ENCODE measurements at places on chromosomes 5 and 9.
A peak's percentile ranks its signal among the peaks of the same experiment; 100 is the strongest.

DNA sequence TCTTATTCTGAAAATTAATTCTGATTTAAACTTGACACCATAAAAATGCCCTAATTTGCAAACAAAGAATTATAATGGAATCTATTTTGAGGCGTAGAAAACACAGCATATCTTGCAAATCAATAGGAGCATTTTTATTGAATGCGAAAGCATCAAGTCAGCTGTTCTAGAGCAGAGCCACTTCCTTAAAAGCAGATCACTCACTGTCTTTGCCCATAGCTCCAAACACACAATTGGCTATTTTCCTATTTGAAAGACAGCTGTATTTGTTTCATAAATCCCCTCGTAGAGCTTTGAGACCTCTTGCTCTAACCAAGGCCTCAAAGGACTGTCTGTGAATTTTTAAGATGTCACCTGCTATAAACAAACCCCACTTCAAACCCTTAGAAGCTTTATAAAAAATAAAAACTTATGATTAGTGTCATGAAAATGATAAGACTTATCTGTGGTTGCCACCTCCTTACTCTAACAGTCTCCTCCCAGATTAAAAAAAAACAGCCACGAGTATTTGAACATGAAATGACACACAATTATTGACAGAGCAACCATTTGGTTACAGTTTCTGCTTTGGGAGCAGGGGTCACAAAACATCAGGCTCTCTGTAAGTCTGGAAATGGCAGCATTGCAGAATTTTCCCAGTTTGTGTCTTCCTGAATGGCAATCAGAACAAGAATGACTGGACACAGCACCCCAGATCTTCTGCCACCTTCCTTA, 75.6 kb upstream of the RASEF start:
- no peak for DNase-seq

- no peak for DNase-seq
These were observed 21.6 kb upstream of the SREK1 start for GRCh38 chr5:66122379-66123034.

GRCh38 chr9:97367729-97368128, 44.2 kb upstream of the TDRD7 start:
- DNase-seq, result no peak

GRCh38 chr9:25702536-25702935, 24.3 kb upstream of the TUSC1 start:
- DNase-seq, result no peak

- no peak for DNase-seq
These were observed 23.5 kb downstream of the AFAP1L1 start for GRCh38 chr5:149294872-149295829.

DNA sequence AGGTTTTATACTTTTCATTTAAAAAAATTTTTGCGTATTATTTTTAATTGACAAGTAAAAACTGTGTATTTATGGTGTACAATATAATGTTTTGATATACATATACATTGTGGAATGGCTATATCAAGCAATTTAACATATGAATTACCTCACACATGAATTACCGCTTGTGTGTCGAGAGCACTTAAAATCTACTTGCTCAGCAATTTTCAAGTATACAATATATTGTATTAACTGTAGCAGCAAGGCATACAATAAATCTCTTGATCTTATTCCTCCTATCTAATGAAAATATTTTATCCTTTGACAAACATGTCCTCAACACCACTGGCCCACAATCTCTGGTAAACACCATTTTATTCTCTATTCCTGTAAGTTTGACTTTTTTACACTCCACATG, 224.4 kb upstream of the CYLC2 start:
- no peak for DNase-seq

GRCh38 chr9:6055216-6055615, 39.8 kb upstream of the RANBP6 start:
- DNase-seq, result peak; percentile 74

- no peak for DNase-seq
These were observed 11.3 kb downstream of the EBF1 start for GRCh38 chr5:159088371-159088770.

DNA sequence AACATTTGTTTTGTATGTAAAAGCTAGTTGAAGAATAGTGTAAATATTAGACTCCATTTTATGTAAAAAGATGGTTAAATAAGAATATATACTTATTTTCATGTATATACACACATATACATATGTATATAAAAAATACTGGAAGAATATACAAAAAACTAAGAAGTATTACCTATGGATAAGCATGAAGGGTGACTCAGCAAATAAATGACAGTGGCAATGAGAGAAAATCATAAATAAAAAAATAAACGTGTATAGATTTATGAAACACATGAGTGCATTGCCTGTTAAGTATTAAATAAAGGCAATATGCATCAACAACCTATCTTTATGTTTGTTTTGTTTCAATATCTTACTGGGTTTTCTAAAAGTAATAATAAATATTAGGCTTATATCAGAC, 435.3 kb downstream of the CYLC2 start:
- no peak for DNase-seq

- DNase-seq, result no peak
These were observed 917.0 kb downstream of the MAT2B start for GRCh38 chr5:164422400-164422799.

- DNase-seq, result no peak
These were observed 284.9 kb upstream of the IRX1 start for GRCh38 chr5:3310541-3311261.

- no peak for DNase-seq
These were observed 16.9 kb downstream of the ZNF618 start for GRCh38 chr9:113892861-113893491.

- DNase-seq, result peak; percentile 64
These were observed 5.5 kb downstream of the PCYOX1L start for GRCh38 chr5:149363358-149363757.

DNA sequence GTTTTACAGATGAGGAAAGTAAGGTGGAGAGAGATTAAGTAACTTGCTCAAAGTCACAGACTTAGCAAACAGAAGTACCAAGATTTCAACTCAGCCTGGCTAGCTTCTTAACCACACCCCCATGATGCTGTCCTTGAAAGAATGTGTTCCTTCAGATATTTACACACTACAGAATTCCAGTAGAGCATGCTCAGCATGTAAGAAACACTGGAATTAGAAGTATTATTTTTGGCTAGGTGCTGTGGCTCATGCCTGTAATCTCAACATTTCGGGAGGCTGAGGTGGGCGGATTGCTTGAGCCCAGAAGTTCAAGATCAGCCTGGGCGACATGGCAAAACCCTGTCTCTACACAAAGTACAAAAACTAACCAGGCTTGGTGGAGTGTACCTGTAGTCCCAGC, 142.4 kb downstream of the EDIL3 start:
- no peak for DNase-seq

- DNase-seq, result no peak
These were observed 257.9 kb upstream of the NREP start for GRCh38 chr5:112014783-112015395.

GRCh38 chr9:129178568-129179382, 714 bp upstream of the IER5L start:
- DNase-seq, result no peak

- DNase-seq, result no peak
These were observed 106.2 kb downstream of the MAST4 start for GRCh38 chr5:66702426-66702825.

GRCh38 chr9:136902259-136902821, 16.0 kb downstream of the TRAF2 start:
- DNase-seq, result no peak

DNA sequence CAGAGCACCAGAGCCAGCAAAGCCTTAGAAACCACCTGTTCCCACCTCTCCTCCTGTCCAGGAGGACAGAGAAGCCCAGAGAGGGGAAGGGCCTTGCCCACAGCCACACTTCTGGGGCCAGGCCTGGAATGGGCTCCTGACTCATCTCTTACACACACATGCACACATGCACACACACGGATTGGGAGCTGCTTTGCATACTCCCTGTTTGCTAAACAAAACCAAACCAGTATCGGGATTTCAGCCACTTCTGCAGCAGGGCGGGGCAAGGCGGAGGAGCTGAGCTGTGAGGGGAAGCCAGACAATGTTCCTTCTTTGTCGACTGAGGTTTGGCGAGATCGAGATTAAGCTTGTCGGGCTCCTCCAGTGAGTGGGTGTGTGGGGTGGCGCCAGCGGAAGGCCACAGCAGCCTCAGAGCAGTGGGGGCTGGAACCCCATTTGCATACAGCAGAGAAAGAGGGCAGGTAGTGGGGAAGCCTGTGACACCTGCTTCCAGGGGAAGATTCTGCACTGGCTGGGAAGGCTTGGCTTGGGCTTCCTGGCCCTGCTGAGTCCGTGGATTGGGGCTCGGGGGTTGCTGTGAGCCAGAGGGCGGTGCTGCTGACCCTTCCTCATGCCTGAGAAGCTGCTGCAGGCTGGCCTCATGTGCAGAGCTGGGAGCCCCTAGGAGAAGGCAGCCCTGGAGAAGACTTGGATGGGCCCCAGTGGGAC, 16.1 kb downstream of the GFI1B start:
- DNase-seq, result peak; percentile 17

DNA sequence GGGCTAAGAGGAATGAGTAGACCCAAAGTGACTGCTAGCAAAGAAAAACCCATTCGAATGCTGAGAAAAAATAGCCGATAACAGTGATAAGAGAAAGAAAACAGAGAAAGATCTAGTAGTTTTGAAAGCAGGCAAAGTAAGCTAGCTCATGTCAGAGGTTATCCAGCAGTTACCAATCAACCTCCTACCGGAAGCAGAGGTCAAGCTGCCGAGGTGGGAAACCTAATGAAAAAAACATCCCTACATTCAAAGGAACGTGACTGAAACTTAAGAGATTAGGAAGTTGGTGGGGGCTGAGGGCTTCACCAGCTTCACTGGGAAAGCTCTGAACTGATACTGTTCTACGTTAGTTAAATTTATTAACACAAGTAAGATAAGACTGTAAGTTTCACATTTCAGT, 32.6 kb downstream of the SSBP2 start:
- no peak for DNase-seq

DNA sequence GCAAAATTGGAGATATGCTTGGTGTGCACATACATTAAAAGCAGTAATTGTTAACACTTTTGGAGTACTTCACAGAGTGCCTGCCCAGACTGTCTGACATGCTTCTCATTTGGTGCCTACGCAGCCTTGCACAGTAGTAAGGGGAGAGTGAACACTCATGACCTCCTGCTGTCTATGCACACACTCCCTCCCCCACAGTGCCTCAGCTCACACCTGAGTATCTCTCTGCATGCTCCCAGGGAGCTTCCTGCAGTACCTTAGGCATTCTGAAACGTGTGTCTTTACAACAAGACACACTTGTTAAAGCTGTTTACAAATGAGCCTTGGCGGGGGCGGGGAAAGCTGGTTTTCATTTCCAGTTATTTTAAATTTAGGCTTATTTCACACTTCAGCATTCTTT, 18.0 kb downstream of the MAP3K1 start:
- DNase-seq, result no peak

DNA sequence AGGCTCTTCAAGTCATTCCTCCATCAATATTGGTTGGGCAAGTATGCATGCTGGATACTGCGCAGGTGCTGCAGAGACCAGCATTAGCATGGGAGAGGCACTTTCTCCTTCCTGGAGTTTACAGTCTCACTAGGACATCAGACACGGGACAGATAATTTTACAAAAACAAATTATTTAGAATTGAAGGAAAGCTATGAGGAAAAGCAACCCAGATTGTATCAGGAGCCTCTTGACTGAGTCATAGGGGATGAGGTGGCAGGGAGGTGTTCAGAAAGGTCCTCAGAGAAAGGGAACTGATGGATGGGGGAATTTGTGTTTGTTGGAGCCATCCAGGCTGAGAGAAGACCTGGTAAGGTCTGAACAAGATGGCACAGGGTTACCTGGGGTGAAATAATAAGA, 24.5 kb upstream of the RAB14 start:
- DNase-seq, result no peak

GRCh38 chr9:2132484-2133082, 117.4 kb downstream of the SMARCA2 start:
- DNase-seq, result peak; percentile 40

- no peak for DNase-seq
These were observed 399 bp downstream of the NUP155 start for GRCh38 chr5:37370550-37370863.

DNA sequence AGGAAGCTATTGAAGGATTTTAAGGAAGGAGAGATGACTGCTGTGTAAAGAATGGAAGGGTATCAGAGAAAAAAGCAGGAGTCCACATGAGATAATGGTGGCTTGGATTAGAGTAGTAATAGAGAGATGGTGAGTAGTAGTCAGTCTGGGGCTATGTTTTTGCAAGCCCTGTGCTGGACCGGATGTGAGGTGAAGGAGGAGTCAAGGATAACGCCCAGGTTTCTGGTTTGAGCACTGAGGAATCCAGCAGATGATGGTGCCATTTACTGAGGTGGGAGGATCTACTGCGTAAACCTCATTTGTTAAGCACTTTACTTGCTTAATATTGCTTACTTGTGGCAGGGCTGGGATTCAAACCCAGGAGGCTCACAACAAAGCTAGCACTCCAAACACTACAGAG, 1.1 kb downstream of the TIGD6 start:
- no peak for DNase-seq

GRCh38 chr5:1698589-1699316, 100.9 kb downstream of the MRPL36 start:
- no peak for DNase-seq

GRCh38 chr5:127004721-127005120, 25.6 kb downstream of the MARCHF3 start:
- DNase-seq, result no peak

DNA sequence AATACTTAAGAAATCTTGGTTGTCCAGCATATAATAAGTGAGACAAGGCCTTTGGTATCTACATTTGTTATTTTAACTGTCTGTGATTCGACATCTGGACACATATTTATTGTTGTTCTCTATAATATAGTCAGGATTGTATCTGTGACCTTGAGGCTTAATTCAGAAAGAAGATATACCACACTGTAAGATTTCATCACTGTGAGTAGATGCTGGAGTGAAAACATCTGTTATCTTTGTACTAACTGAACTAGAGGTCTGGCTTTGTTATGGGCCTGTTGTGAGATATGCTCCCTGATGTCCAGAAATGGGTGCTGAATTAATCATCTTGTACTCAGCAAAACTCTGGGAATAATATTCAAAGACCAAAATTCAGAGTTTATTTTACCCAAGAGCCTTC, 148.5 kb downstream of the ISOC1 start:
- DNase-seq, result no peak

DNA sequence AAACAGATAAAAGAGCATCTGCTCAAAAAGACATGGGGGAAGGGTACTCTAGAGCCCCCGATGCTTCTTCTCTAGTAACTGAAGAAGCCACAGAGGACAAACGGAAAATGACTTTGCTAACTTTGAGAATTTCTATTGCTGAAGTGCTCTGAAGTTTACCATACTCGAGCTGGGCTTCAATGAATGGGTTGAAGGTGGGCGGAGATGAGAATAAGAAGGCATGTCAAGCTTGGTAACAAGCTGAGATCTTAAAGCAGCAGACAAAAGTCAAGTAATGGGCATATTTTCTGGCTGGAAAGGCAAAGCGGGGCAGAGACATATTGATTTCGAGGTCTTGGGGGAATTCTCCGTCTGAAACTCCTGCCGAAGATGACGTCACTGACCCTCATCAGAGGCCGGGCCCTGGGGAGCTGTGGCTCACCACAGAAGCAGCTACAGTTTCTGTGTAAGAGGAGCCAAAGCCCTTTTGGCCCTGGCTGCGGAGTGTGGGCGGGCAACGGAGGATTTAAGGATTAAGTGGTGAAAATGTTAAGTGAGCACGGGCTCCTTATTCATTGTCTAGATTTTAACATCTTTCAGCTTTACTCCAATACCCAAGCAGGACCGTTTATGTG, 115.8 kb upstream of the SLIT3 start:
- no peak for DNase-seq
